GF-D8 (cell line): ENCODE measurements at places on chromosomes 7 and 10.

DNA sequence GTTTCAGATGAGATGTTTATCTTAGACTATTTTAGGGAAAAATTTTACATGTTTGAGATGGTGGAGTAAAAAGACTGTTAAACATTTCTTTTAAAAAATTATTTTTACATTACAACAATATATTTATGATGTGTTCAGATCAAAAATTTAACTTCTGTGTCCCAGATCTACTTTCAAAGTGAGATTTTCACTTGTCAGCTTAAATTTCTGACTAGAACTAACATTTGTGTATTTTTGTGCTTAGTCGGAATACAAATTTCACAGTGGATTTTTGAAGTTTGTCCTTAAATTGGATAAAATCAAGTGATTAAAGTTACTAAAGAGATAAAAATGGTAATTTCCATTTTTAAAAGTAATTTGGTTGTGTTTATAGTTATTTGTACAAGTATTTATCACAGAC lies 24.9 kb downstream of the TMEM106B start:
- DNase-seq = no peak

- no peak for DNase-seq
These were observed 58.8 kb downstream of the SHH start for GRCh38 chr7:155753446-155753965.

DNA sequence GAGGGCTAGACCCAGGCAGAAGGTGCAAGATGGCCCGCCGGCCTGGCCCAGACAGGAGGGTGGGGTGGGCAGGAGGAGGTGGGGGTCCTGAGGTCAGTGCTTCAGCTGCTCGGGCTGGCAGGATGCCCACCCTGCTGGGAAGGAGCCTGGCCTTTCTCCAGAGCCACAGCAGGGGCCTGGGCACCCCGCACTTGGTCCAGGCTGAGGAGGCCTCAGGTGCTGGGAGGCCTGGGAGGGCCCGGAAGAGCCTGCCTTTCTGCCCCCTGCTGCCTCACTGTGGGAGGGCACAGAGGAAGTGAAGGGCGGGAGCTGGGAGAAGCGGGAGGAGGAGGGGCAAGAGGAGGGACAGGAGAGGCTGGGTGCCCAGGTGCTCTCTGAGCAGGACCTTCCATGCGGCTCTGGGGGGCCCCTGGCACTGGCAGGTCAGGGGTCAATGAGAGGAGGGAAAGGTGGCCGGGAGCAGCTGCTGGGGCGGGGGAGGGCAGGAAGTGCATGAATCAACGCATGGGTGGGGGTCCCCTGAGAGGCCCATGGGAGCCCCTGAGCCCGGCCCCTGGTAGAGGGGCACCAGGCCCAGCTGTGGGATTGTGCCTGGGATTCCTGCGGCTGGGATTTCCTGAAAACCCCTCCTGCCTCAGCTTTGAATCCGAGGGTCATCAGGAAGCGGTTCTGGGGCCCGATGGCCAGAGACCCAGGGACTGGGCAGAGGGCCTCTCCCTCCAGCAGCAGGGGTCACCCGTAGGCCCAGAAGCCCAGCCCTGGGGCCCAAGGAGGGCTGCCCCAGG lies 49.9 kb downstream of the PWWP2B start:
- DNase-seq = peak; percentile 83

GRCh38 chr10:80971461-80971860 lies 433.8 kb downstream of the SH2D4B start:
- DNase-seq = no peak

GRCh38 chr7:121026577-121027111 lies 38.1 kb downstream of the CPED1 start:
- DNase-seq = no peak

GRCh38 chr7:50415844-50416364 lies 34.2 kb downstream of the FIGNL1 start:
- DNase-seq = no peak

GRCh38 chr7:22430457-22430856 lies 69.5 kb downstream of the STEAP1B start:
- no peak for DNase-seq

DNA sequence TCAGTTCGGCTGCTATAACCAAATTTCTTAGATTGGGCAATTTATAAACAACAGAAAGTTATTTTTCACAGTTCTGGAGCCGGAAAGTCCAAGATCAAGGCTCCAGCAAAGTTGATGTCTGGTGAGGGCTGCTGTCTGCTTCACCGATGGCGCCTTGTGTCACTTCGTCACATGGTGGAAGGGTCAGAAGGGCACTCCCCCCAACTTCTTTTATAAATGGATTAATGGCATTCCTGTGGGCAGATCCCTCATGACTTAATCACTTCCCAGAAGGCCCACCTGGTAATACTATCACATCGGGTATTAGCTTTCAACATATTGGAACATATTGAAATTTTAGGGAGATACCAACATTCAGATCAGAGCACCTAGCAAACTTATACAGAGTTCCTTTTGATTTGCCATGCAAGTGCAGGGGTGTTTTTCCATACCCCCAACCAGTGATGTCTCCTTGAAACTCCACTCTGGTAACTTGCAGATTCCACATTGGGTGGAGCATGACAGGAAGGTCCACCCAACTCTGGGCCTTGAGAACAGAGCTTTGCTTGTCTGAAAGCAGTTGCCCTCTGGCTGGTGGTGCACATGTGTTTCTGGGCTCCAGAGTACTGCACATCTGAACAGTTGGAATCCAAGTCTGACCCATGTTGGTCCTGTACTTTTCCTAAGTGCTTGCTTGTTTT lies 85.1 kb upstream of the KMT2E start:
- DNase-seq = no peak

DNA sequence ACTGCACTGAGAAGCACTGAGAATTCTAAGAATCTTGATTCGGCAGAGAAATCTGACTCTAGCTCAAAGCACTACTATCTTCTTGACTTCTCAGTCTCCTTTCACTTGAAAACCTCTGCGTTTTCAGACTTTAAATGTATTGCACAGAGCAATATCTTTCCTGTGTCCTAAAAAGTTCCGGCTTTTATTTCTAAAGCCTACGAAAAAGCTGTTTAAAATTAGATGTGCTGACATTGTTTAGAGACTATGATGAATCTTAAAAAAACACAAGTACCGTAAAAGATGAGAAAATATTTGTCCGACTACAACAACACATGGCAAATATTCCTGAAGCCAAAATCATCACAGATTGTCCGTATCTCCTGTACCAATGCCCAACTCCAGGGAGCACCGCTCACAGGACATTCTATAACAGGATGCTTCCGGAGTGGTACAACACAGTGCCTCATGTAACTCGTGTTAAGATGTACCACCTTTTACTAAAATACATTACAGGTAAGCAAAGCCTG lies 136.9 kb downstream of the CUBN start:
- no peak for DNase-seq

- no peak for DNase-seq
These were observed 160.3 kb upstream of the SEMA3A start for GRCh38 chr7:84354866-84355265.

DNA sequence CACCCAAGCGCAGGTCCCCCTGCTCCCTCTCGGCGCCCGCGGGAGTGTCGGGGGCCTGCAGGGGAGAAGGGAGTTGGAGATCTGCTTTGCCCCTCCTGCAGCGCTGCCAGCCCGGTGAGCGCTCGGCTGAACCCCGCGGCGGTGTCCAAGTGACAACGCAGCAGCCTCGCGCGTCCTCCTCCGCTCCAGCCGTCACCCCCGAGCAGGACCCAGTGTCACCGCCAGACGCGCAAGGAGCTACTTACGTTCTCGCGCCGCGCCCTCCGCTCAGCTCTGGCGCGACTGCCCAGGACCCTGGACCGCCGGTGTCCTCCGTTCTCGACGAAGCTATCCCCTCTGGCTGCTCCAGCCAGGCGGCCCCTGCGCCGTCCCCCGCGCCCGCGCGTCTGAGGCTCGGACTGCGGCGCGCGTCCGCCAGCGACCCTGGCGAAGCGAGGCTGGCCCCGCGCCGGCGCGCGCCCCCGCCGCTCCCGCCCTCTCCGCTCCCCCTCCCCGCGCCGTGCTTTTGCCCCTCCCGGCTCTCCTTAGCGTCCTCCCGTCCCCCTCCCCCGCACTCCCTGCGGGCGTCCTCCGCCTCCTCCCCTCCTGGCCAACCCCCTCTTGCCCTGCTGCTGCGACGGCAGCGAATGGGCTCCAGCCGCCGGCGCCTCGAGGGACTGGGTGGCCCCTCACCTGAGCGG lies at the start of gene NRCAM:
NRCAM (minus strand) TSS at position 439 of the 680 bp plus-strand sequence. CDS start 216,372 bp downstream, outside the sequence.
- no peak for DNase-seq

DNA sequence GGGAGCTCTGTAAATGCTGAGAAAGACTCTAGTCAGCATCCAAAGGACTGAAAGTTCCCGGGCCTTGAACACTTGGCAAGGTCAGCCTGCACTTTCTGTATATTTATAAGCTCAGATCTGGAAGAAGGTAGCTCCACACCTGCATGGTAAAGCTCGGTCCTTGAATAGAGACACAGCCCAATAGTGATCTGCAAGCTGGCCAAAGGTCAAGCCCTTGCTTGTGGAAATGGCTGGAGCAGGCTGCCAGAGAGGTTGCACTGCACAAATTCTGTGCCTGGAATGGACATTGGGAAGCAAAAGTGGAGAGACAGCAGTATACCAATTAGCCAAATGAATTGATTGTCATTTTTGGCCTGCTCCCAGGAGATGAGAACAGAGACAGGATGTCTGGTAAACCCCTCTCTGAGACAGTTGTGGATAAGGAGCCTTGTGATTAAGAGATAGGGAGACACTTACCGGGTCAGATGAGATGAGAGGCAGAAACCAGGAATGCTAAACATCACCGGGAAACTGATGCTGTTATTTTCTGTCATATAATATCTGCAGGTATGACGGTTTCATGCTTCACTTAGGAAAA lies 8.0 kb upstream of the FRA10AC1 start:
- no peak for DNase-seq

DNA sequence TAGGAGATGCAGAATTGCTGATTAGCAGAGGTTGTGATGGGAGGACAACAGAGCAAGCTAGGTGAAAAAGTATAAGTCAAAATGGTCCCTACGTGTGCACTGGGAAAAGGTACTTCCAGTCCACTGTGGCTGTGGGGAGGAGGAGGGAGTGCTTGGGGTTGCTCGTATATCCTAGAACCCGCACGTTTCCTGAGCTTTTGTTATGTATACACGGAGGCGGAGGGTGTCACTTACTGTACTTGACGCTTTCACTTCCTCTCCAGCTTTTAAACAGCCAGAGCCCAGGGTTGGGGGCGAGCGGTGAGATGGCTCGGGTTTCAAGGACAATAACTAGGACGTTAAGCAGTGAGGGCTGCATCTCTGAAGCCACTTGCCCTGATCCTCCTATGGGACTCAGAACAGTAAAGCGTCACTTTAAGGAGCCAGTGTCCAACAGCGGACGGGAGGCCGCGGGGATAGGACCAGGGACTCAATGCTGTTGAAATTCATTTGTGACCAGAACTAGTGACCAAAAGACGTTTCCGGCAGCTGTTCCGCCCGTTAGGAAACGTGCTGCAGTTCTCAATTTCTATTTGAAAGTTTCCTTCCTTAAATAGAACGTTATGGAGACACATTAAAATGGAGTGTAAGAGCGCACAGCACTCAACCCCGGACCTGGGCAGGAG lies 985 bp upstream of the ETV1 start:
- peak; percentile 49 for DNase-seq

DNA sequence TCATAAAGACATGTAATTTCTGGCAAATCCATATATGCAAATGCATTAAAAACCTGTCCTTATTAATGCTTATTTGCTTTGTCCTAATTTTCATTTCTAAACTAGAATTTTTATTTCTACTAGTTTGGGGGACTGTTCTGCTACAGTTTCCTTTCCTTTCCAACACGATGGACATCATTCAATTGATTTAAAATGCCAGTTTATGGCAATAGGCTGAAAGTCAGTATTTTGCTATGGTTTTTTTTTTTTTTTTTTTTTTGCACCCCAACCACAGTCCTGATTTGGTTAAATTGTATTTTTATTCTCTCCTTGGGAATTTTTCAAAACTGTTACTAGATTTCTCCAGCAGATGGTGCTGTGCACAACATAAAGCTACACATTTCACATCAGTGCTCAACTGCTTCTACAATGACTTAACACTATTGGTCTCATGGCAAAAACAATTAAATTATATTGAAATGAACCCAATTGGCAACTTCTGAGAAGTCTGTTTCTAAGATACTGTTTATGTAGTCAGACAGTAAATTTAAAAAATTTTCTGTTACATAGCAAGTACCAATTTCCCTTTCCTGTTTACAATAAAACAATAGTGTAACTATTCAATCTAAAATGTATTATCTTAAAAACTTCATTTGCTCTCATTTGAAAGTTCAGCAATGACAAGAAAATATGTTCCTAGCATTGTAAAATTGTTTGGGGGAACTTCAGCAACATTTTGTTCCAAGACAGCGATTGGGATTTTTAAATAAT lies 193.8 kb upstream of the CCDC6 start:
- DNase-seq = no peak

DNA sequence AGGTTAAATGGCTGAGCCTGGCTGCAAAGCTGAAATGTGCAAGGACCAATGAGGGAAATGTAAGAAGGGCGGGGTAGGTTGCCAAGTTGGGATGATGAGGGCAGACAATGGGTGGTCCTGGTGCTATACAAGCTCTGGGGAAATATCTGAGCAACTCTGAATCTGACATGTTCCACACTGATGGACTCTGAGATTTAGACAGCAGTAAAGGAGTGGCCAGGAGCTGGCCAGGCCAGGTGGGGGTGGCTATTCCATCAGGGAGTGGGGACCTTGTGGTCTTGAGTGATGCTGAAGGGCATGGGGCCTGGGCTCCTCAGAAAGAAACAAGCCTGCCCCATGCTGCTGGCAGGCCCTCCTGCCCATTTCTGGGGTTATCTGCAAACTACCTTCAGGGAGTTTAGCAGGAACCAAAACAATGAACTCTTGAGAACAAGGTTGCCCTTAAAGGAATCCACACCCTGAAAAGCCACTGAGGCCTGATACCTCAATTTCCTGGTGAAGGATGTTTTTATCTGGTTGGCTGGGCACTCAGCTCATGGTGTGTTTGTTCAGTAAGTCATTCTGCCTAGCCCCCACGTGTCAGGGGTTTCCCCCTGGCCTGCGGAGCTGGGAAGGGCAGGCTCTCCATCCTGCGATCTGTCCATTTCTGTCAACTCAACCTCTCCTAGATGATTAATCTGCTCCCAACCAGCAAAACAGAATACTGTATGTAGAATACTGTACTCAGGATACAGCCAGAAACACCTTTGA lies 143.3 kb upstream of the TNS3 start:
- no peak for DNase-seq

GRCh38 chr7:148824864-148825263 lies 59.2 kb downstream of the EZH2 start:
- no peak for DNase-seq
